Amygdala (tissue), 56 donors: ENCODE measurements at places on chromosomes 4 and X.

DNA sequence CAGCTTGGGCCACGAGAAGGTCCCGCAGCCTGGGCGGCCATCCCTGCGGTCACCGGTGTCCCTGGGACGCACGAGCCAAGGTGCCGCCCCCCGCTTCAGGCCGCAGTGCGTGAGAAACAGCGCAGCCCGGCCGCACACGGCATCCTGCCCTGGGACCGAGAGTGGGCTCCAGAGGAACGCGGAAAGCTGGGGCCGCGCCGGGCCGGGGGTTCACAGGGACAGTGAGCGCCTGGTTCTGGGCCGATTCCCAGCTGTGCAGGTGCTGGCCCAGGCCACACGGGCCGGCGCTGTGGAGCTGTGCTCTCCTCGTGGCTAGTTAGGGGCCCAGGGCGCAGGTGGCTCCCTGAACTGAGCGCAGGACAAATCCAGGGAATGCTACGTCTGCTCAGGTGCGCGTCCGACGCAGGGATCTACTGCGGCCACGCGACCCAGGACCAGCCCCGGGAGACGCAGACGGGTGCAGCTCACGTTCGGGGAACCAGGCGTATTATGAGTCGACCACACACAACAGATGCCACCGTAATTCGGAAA, 25.8 kb upstream of the GTPBP6 start:
- DNase-seq = no peak

DNA sequence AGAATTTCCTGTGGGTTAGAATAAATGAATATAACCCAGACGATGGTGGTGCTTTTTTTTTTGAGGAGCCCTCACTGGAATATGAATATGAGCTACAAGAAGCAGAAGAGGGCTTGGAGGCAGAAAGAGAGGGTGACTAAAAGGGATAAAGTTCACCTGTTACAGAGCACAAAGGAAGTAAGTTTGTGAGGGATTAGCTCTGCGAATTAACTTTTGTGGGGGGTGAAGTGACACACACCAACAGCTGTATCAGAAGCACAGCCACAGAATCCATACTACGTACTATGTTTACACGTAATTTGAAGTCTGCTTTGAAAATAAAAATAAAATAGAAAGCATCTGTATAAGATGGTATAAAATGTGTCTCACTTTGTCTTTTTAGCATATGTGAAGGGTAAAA, 963.6 kb upstream of the DIAPH2 start:
- no peak for DNase-seq

- no peak for DNase-seq
Observed at GRCh38 chr4:87109121-87109520, 111.3 kb downstream of the KLHL8 start.

DNA sequence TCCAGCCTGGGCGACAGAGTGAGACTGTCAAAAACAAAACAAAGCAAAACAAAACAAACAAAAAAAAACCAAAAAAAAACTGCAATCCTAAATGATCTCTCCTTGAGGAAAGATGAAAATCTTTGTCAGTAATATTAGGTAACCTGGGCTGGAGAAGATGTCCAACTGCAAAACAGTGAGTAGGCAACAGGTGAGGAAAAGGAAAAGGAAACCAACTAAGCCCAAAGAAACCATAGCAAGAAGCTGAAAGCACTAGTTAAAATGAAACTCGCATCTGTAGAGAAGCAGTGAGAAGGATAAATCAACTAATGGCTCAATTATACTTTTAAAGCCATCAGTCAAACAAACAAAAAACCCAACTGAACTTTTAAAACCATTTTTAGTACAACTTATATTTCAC, 54.2 kb downstream of the ENOX2 start:
- DNase-seq = no peak

- DNase-seq = no peak
Observed at GRCh38 chrX:387729-388128, 1.0 kb upstream of the PPP2R3B start.

DNA sequence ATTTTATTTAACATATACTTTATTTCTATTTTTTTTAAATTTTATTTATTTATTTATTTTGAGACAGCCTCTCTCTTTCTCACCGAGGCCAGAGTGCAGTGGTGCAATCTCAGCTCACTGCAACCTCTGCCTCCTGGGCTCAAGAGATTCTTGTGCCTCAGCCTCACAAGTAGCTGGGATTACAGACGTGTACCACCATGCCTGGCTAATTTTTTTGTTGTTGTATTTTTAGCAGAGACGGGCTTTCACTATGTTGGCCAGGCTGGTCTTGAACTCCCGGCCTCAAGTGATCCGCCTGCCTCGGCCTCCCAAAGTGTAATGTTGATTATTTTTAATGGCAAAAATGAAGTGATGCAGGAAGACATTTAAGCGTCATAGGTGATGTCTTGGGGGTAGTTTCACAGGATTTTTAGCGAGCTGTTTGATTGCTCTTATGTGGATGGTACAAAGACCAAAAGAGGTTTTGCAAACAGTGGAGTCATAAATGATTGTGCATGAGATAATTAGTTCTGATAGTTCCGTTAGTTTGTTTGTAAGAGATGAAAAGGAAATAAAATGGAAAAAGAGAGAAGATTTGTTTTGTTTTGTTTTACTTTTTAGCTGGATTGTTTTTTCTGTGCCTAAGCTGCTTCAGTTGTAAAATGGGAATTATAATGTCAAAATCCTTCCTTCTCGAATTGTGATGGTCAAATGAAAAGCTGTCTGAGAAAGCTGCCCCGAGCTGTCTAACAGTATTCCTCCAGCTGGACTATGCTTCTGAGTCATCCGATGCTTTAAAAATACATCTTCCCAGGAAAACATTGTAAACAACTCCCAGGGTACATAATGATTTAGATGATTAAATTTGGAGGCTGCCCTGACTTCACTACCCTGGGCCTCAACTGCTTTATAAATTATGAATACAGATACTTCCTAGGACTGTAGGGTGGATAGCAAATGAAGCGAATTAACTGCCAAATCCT, 14.7 kb downstream of the RHOH start:
- no peak for DNase-seq

DNA sequence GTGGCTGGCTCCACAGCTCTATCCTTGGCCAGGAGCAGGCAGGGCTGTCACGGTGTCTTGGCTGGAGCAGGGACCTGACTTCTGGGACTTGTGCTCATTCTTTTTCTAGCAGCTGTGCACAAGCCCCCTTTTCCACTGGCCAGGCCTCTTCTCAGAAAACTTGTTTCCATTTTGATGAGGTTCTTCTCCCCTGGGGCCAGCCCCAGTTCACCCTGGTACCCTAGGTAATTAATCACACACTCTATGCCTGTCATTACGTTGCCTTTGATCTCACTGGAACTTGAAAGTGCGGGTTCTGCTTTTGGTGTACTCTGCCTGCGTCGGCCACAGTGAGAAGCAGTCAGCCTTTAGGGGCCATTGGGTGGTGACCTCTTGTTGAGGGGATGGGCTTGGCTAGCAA, 26.6 kb downstream of the DRD5 start:
- DNase-seq = no peak

- no peak for DNase-seq
Observed at GRCh38 chrX:24426340-24426913, 38.7 kb upstream of the PDK3 start.

- DNase-seq = no peak
Observed at GRCh38 chr4:132797856-132798255, 351.2 kb upstream of the PCDH10 start.

- no peak for DNase-seq
Observed at GRCh38 chrX:28398342-28398741, 188.9 kb upstream of the IL1RAPL1 start.

- no peak for DNase-seq
Observed at GRCh38 chr4:4761128-4761982, 98.1 kb upstream of the MSX1 start.
